ENCODE measurements at places on chromosomes 4 and X.
A peak's percentile ranks its signal among the peaks of the same experiment; 100 is the strongest.

DNA sequence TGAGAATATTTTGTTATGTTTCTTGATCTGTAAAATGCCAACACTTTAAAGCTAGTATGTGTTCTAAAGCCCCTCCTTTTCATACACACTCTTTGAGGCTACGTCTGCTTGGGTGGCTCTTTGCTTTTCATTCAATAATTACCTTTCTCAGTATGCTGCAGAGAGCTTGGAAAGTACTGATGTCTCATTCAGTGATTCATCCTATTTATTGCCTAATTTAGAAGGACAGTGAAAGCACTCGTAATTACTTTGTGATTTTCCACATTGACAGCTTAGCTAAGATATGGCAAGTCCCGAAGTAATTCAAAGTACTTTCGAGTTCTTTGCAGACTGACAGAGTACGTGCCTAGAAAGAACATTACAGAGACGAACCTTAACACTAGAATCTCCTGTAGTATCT, 57.2 kb downstream of the BMP15 start:
- no peak for DNase-seq

DNA sequence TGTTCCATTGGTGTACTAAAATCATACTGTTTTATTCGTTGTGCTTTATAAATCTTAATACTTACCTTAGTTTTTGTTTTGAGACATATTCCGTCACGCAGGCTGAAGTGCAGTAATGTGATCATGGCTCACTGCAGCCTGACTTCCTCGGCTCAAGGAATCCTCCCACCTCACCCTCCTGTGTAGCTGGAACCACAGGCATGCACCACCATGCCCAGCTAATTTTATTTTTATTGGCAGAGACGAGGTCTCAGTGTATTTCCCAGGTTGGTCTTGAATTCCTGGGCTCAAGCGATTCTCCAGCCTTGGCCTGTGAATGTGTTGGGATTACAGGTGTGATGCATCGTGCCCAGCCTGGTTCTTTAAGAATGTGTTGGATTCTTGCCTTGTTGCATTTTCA, 24.4 kb upstream of the DCK start:
- no peak for DNase-seq

DNA sequence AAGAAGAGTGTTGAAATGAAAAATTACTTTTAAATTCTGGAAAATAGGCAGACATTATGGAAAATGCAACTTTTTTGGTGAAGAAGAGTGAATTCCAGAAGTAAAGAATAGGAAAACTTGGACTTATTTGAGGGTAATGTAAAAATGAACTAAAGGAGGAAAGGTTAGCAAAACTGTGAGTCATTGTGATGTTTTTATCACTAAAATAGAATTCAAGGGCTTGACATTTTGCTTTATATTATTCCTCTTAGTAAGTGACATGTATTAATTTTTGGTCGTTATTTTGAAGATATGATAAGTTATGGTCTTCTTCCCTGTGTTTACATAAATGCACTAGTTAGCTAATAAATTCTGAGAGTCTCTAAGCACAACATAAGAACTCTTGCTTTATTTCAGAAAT, 390.9 kb downstream of the FAT4 start:
- DNase-seq = no peak

GRCh38 chr4:36884151-36884550, 360.4 kb upstream of the NWD2 start:
- DNase-seq = no peak

DNA sequence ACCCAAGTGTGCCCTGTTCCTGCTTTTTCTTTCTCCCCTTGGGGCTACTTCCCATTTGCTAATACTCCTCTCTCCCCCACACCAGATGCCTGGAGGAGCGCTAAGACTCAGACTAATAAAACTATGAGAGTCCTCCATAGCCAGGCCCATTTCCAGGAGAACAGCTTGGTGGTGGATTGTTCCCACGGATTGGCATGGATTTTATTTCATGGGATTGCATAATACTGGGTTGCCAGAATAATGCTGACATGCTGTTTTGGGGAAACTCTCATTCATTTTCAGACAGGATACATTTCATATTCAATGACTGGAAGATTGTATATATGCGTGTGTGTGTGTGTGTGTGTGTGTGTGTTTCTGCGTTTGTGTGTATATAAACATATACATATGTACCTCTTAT, 447.5 kb upstream of the PITX2 start:
- peak; percentile 20 for DNase-seq

GRCh38 chr4:119227690-119228089, 15.2 kb downstream of the USP53 start:
- no peak for DNase-seq

DNA sequence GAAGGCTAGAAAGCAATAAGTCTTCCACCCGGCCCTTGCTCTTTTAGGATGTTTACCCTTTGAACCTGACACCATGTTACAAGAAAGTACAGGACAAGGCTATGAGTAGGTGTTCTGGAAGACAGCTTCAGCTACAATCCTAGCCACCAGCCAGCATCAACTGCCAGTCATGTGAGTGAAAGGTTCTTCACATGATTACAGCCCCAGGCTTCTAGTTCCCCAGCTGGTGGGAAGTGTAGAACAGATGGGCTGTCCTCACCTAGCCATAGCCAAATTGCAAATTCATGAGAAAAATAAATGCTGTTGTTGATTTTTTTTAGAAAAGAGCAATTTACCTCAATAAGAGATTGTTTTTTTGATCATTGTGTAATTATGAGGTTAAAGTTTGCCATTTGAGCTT, 60.8 kb downstream of the GRXCR1 start:
- DNase-seq = no peak

DNA sequence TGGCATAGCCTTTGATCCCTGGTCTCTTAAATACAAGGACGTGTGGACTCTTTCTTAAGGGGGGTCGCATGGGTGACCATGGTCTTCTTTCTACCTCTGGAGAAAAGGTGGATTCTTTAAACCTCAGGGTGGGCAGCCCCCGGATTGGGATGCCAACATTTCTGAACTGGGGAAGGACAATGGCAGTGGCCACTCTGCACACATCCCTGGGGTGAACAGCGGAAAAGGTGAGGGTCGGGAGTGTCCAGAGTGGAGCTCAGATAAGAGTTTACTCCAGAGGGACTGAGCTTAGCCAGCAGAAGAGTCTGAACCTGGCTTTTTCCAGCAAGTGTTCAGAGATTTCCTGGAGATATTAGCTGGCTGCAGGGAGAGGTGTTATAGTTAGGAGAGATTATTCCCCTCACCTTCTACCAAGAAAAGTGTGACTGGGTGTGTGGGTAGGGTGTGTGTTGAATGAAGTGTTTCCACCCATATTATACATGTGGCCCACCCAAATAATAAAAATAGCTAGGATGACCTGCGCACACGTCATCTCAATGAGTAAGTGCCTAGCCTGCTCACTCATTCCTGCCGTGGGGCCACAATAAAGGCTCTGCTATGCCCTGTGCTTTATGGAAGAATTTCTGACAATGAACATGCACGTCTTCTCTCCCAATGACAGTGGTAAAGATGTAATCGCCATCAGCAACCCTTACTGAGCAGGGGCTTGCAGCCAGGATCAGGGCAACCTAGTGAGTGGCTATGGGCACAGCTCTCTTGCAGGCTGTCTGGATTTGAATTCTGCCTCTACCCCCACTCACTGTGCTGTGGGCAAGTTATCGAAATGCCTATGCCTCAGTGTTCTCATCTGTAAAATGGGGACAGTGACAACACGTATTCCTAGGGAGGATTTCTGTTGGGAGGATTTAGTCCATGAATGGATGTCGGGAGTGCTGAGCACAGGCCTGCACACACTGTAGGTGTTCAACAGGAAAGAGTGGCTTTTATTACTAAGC, 76.6 kb downstream of the SLC2A9 start:
- DNase-seq = no peak

DNA sequence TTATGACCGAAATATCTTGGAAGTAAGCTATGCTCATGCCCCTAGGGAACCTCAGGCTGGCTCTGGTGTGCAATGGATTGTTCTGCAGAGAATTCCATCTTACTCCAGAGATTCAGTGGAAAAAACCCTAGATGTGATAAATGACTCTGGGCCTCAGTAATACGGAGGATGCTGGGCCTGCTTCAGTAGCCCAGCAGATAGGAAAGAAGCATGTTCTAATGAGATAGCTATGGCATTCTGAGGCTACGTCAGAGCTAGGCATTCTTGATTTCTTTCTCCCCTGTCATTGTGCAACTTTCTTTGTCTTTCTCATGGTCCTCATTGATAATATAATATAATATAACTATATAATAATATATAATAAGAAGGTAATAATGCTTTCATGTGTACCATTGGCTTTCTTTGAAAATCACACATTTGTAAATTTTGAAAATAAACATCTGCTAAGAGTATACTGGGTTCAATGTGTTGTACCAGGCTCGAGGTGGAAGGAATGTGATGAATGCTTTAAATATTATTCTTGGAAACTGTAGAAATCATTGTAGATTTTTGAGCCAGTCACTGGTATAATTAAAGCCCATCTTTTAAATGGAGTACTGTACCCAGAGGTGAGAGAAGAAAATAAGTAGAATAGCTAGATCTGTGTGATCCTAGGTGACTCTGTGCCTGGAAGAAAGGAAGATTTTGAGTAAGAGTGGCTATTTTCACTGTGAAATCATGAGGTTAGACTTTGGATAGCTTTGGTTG, 152.0 kb downstream of the IL15 start:
- peak; percentile 30 for DNase-seq

GRCh38 chr4:137345597-137345996, 186.7 kb downstream of the PCDH18 start:
- DNase-seq = no peak

GRCh38 chr4:76035141-76035540, 729 bp downstream of the CXCL11 start:
- DNase-seq = no peak

GRCh38 chr4:136136601-136137000, 1395.7 kb downstream of the PCDH18 start:
- DNase-seq = no peak

- DNase-seq = no peak
These were observed 33.5 kb upstream of the IGSF1 start for GRCh38 chrX:131322651-131323050.

DNA sequence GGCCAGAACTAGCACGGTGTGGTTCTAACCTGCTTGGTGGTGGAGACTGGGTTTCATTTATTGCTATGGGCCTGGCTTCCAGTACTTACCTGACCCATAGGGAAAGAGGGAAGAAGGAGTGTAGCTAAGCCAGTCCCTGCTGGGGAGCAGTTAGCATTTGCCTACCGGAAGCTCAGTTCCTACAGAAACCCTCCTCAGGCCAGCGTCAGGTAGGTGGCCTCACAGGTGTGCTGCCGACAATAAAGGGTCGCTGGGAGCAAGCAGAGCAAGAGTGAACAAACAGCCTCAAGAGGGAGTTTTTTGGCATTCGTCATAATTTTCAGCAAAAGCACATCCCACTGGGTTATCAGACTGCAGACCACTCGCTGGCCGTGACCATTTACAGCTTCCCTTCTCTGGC, 740.6 kb upstream of the TENM3 start:
- no peak for DNase-seq

DNA sequence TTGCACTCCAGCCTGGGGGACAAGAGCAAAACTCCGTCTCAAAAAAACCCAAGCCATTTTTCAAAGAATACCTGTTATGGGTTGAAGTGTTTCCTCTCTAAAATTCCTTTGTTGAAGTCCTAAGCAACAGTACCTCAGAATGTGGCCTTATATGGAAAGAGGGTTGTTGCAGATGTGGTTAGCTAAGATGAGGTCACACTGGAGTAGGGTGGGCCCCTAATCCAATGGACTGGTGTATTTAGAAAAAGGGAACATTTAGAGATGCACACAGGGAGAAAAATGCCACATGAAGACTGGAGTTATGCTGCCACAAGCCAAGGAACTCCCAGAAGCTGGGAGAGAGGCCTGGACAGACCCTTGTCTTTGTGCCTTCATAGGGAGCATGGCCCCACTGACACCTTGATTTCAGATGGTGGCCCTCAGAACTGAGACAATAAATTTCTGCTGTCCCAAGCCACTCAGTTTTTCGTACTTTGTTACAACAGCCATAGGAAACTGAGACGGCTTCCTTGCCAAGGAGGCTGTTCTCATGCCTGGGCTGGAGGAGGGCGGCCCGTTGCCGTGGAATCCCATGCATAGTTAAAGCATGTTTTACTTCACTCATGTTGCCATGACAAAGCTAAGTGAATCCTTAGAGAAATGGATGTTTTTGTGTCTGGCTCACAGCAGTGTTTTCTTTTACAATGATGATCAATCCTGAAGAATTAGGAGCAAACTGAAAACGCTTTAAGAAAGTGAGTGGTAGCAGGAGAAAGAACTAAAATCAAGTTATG, 16.5 kb downstream of the TRAPPC2 start:
- DNase-seq = peak; percentile 51

DNA sequence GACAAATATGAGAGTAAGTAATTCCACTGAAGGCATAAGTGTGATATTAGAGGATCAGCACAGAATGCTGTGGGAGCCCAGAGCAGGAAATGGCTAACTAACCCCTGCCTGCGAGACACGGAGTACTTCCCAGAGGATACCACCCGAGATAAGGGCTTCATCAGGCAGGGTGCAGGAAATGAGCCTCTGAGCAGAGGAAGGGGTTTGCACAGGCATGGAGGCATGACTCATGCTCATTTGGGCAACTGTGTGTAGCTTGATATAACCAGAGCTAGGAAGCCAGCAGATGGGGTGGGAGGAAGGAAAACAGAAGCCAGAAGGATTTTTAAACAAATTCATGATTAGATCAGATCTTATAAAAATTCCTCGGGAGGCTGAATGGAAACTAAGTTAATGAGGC, 70.0 kb upstream of the TSPAN5 start:
- DNase-seq = peak; percentile 39

- peak; percentile 9 for DNase-seq
These were observed 1263.6 kb downstream of the C4orf33 start for GRCh38 chr4:130359542-130359941.

DNA sequence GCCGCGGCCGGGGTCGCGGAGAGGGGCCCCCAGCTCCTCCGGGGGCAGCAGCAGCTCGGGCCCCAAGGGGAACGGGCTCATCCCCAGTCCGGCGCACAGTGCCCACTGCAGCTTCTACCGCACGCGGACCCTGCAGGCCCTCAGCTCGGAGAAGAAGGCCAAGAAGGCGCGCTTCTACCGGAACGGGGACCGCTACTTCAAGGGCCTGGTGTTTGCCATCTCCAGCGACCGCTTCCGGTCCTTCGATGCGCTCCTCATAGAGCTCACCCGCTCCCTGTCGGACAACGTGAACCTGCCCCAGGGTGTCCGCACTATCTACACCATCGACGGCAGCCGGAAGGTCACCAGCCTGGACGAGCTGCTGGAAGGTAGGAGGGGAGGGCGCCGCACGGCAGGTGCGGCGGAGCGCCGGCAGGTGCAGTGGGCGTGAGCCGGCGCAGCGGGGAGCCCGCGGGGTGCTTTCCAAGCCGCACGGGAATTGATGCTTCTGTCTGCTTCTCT, 886 bp downstream of the DCLK2 start:
- peak; percentile 59 for DNase-seq

DNA sequence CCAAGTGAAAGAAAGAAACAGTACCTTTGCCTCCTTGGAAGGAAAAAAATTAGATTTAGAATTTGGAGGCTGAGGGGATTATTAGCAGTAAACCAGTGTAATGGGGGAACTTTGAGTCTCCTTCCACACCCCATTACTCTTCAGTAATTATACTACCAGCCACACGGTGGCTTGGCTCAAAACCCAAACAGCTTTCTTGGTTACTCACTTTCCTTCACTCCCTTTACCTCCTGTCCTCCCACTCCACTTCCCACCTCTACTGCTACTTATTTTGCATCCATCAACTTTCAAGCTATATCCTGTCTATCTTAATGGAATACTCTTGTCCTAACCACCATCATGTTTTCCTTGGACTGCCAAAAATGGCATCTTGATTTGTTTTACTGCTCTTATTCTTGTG, 310.6 kb upstream of the AADAT start:
- no peak for DNase-seq
